ENCODE measurements at places on chromosomes 2 and 18.

- peaks cover 9% of the 10 kb centered on the region for H3K4me1 ChIP-seq
- H3K36me3 ChIP-seq: peaks cover 10% of the 10 kb centered on the region
- no peak for DNase-seq
- peak overlapping the region; percentile 62 for H3K27ac ChIP-seq
- H3K4me3 ChIP-seq: peak overlapping the region; percentile 80
Measured at GRCh38 chr2:38037757-38038621, 38.0 kb downstream of the CYP1B1 start.

- no peak for DNase-seq
- H3K36me3 ChIP-seq: no peaks in the 10 kb centered on the region
- no peaks in the 10 kb centered on the region for H3K27me3 ChIP-seq
- H3K27ac ChIP-seq: no peak overlapping the region
- H3K4me3 ChIP-seq: no peak overlapping the region
- H3K4me1 ChIP-seq: no peaks in the 10 kb centered on the region
Measured at GRCh38 chr2:794554-795241, 117.5 kb upstream of the TMEM18 start.

- no peak overlapping the region for H3K27ac ChIP-seq
- no peak for DNase-seq
- H3K36me3 ChIP-seq: no peaks in the 10 kb centered on the region
- H3K4me1 ChIP-seq: no peaks in the 10 kb centered on the region
Measured at GRCh38 chr2:192885569-192886160, 690.9 kb upstream of the TMEFF2 start.

DNA sequence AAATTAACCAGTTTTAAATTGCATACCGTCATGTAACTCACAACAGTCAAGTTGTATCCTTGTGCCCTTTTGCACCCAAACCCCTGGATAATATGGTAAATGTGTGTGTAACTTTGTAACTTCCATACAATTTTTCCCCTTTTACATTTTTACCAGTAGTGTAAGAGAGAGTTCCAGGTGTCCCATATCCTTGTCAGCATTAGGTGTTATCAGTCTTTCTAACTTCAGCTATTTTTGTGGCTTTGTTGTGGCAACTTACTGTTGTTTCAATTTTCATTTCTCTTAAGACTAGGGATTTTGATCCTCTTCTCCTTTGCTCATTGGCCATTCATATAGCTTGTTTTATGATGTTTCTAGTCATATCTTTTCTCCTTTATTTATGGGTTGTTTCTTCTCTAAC, 94.6 kb downstream of the LCLAT1 start:
- H3K4me3 ChIP-seq: no peak overlapping the region
- no peak overlapping the region for H3K27ac ChIP-seq
- peaks cover 20% of the 10 kb centered on the region for H3K4me1 ChIP-seq

GRCh38 chr2:31428001-31428418, 13.5 kb upstream of the XDH start:
- no peak for DNase-seq
- no peak overlapping the region for H3K4me3 ChIP-seq
- peaks cover 24% of the 10 kb centered on the region for H3K4me1 ChIP-seq
- no peak overlapping the region for H3K27ac ChIP-seq
- H3K36me3 ChIP-seq: peaks cover 2% of the 10 kb centered on the region

GRCh38 chr18:47381975-47382570, 130.6 kb upstream of the SKOR2 start:
- peaks cover 19% of the 10 kb centered on the region for H3K27me3 ChIP-seq
- no peak overlapping the region for H3K4me3 ChIP-seq
- no peak overlapping the region for H3K27ac ChIP-seq

GRCh38 chr2:159200498-159200897, 86.0 kb downstream of the WDSUB1 start:
- peaks cover 12% of the 10 kb centered on the region for H3K4me1 ChIP-seq
- no peaks in the 10 kb centered on the region for H3K27me3 ChIP-seq
- DNase-seq: no peak
- H3K36me3 ChIP-seq: peaks cover under 1% of the 10 kb centered on the region
- no peak overlapping the region for H3K4me3 ChIP-seq

DNA sequence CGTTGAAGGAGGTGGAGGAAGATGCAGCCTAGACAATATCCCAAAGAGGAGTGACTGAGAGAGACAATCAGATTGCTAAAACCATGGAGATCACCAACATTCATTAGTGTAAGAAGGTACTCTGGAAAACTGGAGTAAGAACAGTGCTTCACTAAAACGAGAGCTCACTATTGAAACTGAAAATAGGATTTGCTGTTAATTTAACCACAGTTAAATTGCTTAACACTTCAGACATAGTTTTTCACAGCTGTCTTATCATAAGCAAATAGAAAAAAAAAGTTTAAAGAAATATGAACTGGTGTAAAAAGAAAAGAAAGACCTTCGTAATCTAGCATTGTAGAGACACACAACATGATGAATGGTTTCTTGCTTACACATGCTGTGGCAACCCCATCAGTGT, 1049.8 kb upstream of the CHAC2 start:
- no peaks in the 10 kb centered on the region for H3K27me3 ChIP-seq
- no peaks in the 10 kb centered on the region for H3K36me3 ChIP-seq
- no peaks in the 10 kb centered on the region for H3K4me1 ChIP-seq
- DNase-seq: no peak
- H3K27ac ChIP-seq: no peak overlapping the region

- H3K27me3 ChIP-seq: no peaks in the 10 kb centered on the region
- H3K4me3 ChIP-seq: no peak overlapping the region
- no peaks in the 10 kb centered on the region for H3K36me3 ChIP-seq
- no peak overlapping the region for H3K27ac ChIP-seq
- DNase-seq: no peak
Measured at GRCh38 chr18:55166260-55166598, 207.0 kb upstream of the CCDC68 start.

- no peaks in the 10 kb centered on the region for H3K36me3 ChIP-seq
- H3K27ac ChIP-seq: no peak overlapping the region
- no peak overlapping the region for H3K4me3 ChIP-seq
- DNase-seq: no peak
- H3K27me3 ChIP-seq: peaks cover 12% of the 10 kb centered on the region
- H3K4me1 ChIP-seq: peaks cover 5% of the 10 kb centered on the region
Measured at GRCh38 chr2:36395866-36396265, 40.3 kb downstream of the CRIM1 start.

GRCh38 chr18:23918395-23919032, 96.0 kb upstream of the TTC39C start:
- H3K4me1 ChIP-seq: peaks cover 33% of the 10 kb centered on the region
- H3K4me3 ChIP-seq: no peak overlapping the region
- DNase-seq: peak; percentile 64
- H3K27ac ChIP-seq: peak overlapping the region; percentile 95
- H3K27me3 ChIP-seq: peaks cover 10% of the 10 kb centered on the region

DNA sequence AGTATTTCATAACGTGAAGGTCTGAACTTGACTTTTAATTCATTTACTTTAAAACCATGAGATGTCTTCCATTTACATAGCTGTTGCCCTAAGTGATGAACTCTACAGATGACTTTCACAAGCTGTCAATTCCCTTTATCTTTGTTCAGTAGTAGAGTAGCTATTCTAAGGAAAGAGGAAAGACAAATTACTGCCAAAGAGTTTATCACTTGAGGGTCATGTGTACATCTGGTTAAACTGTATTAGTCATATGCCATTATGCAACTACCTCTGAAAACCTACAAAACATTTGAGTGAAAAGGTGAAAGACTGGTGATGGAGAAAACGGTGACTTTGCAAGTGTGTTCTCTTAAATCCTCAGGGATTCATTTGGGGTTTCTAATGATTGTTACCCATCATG, 763.9 kb downstream of the TMEM182 start:
- no peak overlapping the region for H3K27ac ChIP-seq
- no peaks in the 10 kb centered on the region for H3K36me3 ChIP-seq
- DNase-seq: no peak
- no peak overlapping the region for H3K4me3 ChIP-seq
- no peaks in the 10 kb centered on the region for H3K27me3 ChIP-seq
- no peaks in the 10 kb centered on the region for H3K4me1 ChIP-seq

GRCh38 chr2:227471924-227472264, at the start of gene AGFG1:
TSS of gene AGFG1 (plus strand) at chr2:227472156. CDS start at chr2:227472422, 266 bp downstream.
- peak within 1 kb of the TSS; percentile 98 for H3K4me3 ChIP-seq
- H3K36me3 ChIP-seq: no peaks in the 10 kb centered on the region
- H3K27ac ChIP-seq: peak within 1 kb of the TSS; percentile 94

GRCh38 chr2:8636041-8636491, 45.8 kb upstream of the ID2 start:
- no peak overlapping the region for H3K27ac ChIP-seq
- peaks cover 16% of the 10 kb centered on the region for H3K4me1 ChIP-seq
- no peak overlapping the region for H3K4me3 ChIP-seq
- H3K36me3 ChIP-seq: no peaks in the 10 kb centered on the region
- H3K27me3 ChIP-seq: peaks cover 19% of the 10 kb centered on the region
- no peak for DNase-seq

DNA sequence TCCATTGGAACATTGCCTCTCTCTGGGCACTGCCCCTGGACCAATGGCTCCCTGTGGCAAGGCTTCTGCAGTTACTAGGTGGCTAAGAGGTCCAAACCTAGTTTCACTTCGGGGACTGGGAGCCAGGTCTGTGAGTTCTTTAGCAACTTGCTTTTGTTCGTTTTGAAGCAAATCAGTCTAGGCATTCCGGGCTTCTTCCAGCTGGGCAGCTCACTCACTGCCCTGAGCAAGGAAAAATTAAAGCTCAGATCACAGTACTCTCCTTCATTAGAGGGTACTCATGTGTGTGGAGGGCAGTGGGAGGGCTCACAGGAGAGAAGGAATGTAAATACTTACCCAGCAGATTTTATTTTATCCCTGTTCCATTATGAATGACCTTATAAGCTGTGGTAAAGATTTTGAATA, 80.3 kb downstream of the SPP2 start:
- H3K27me3 ChIP-seq: peaks cover 4% of the 10 kb centered on the region
- no peak overlapping the region for H3K27ac ChIP-seq

- no peak for DNase-seq
- peaks cover 20% of the 10 kb centered on the region for H3K36me3 ChIP-seq
- peak overlapping the region; percentile 14 for H3K27ac ChIP-seq
- no peak overlapping the region for H3K4me3 ChIP-seq
- no peaks in the 10 kb centered on the region for H3K27me3 ChIP-seq
Measured at GRCh38 chr2:3505771-3506170, 13.6 kb downstream of the ADI1 start.

DNA sequence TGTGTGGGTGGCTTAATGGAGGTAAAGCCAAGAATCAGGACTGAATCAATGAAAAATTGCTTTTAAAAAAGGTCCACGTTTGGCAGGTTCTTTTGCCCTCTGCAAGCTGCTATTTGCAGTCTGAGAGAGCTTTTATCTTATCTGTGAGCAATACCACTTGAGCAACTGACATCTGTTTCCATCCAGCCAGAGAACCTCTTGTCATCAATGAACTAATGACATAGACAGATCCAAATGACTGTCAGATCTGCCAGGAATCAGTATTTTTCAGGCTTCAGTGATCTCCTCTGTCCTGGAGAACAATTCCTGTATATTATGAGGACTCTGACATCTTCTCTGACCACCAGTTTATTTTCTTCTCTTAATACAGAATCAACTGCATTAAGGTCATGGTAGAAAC, 608.1 kb downstream of the LRP1B start:
- no peak for DNase-seq
- no peaks in the 10 kb centered on the region for H3K27me3 ChIP-seq
- no peak overlapping the region for H3K27ac ChIP-seq
- H3K4me1 ChIP-seq: no peaks in the 10 kb centered on the region
- no peak overlapping the region for H3K4me3 ChIP-seq

DNA sequence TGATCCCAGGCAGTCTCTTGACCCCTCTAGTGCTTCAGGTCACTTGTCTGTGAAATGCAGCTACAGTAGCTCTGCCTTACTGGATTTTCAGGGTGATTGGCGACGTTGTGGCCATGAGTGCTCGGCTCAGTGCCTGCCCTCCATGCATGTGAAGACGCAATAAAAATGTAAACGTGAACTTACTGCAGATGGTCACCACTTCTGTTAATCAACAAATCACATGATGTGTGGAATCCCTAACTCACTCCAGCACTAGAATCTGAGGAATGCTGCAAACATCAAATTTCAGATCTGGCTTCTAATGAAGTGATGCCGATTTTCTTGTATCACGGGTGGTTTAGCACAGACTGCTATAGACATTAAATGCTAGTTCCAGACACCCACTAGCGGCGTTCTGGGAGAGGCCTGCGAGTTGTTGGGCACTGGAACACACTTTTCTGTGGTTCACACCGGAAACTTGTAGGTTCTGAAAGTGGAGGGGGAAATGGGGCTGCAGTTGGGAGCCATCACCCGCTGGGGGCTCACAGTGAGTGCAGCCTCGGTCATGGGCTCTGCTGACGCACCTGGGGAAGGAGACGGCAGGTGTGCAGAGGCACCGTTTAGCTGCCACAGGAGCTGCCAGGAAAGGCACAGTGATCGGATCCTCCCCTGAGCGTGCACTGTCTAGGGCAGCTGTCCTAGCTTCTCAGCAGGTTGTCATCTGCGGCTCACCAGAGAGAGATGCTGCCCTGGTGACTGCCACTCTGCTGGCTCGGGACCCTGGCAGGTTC, 6.5 kb downstream of the CNDP1 start:
- no peak for DNase-seq
- no peak overlapping the region for H3K4me3 ChIP-seq

DNA sequence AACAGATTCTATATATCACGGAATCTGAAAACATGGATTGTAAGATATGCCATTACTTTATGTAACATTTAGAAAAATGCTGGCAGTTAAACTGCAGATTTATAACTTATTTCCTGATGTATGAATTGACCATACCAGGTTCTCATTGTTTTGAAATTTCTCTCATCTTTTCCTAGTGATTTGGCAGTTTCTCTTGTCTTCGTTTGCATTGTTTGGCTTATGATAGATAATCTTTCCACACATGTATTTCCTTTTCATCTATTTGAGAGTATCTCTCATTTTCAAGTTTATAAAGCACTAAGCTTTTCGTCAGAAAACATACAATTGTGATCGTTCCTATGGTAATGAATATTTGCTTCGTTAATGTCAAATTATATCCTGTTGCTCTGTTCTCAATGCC, 16.3 kb downstream of the NBEAL1 start:
- H3K4me3 ChIP-seq: no peak overlapping the region
- H3K4me1 ChIP-seq: peaks cover 4% of the 10 kb centered on the region
- H3K27me3 ChIP-seq: no peaks in the 10 kb centered on the region
- H3K36me3 ChIP-seq: no peaks in the 10 kb centered on the region
- DNase-seq: no peak

DNA sequence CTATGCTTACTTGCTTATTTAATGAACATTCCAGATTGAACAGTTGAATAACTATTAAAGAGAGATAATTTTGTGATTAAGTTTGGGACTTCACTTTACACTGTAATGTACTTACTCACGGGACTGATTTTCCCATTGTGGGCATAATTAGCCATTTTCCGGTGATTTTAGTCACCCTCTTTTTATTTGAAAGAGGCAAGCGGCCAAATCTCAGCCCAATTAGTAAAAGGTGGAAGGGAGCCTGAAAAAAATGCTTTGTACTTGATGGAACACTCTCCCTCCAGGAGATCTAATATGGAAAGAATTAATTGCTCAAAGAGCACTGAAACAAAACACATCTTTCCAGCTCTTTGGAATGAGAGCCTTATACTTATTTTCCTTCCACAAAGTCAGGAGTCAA, 50.2 kb downstream of the CALCRL start:
- no peaks in the 10 kb centered on the region for H3K27me3 ChIP-seq
- no peaks in the 10 kb centered on the region for H3K4me1 ChIP-seq
- no peak overlapping the region for H3K4me3 ChIP-seq
- no peak for DNase-seq

Measured in T-helper 17 cell (primary cell).